ENCODE measurements at places on chromosomes 12 and 14. TPM values are rescaled to one million over a fixed set of nuclear protein-coding genes. Genes with fewer than 3 reads are reported as not detected.

Gene AKAP6
- 1.1 TPM for total RNA-seq

Gene ZNF891
- total RNA-seq: 1.6 TPM

Gene RND1
- 2.6 TPM for total RNA-seq

Gene PPP4R4
- 4.9 TPM for total RNA-seq

Gene CD69
- 197 TPM for total RNA-seq

Gene DDIT3
- 19.1 TPM for total RNA-seq

Gene CD4
- total RNA-seq: 324 TPM

Gene DDX51
- total RNA-seq: 18.6 TPM

Gene APOLD1
- 9.9 TPM for total RNA-seq

Gene KLRC4
- total RNA-seq: not detected

Gene KERA
- not detected for total RNA-seq

Gene ALKBH1
- 12.8 TPM for total RNA-seq

Gene B4GALNT3
- 0.88 TPM for total RNA-seq

Gene TGFB3
- 1.8 TPM for total RNA-seq

Gene PHLDA1
- total RNA-seq: 42.8 TPM

Gene SLC4A8
- 5.2 TPM for total RNA-seq

Gene RASSF9
- total RNA-seq: not detected

Gene IQSEC3
- 0.10 TPM for total RNA-seq

Gene DCP1B
- 17.8 TPM for total RNA-seq

Gene CLEC4C
- total RNA-seq: not detected

Gene CLEC7A
- total RNA-seq: not detected

Gene SMCO2
- total RNA-seq: 0.60 TPM

Gene ACOT6
- not detected for total RNA-seq

Gene BEST3
- total RNA-seq: not detected

Gene ADAM21
- not detected for total RNA-seq

Gene MSRB3
- total RNA-seq: not detected

Gene HPD
- not detected for total RNA-seq

Gene KRT82
- total RNA-seq: not detected

Gene SLC25A47
- not detected for total RNA-seq

Gene DNAI7
- not detected for total RNA-seq

Gene APOF
- total RNA-seq: not detected

Gene PROX2
- total RNA-seq: not detected

Gene CLEC6A
- not detected for total RNA-seq

Gene OAS2
- total RNA-seq: 327 TPM

Gene LRRC10
- total RNA-seq: not detected

Gene GLT1D1
- not detected for total RNA-seq

Gene KRT85
- total RNA-seq: not detected

Gene LRFN5
- total RNA-seq: not detected

Gene GPRC5D
- 1.6 TPM for total RNA-seq

Gene MGAT4C
- not detected for total RNA-seq

Gene RNU7-1
- not detected for total RNA-seq

Gene DNAJC22
- total RNA-seq: not detected

Gene MSI1
- not detected for total RNA-seq

Gene CLEC1A
- total RNA-seq: not detected

Gene TC2N
- total RNA-seq: 180 TPM

Gene ALG10B
- total RNA-seq: 16.3 TPM

Gene MYF5
- not detected for total RNA-seq

Gene CEBPE
- total RNA-seq: 0.83 TPM

Gene CBLN3
- 9.5 TPM for total RNA-seq

Gene CPNE6
- total RNA-seq: not detected

Gene LMO3
- total RNA-seq: not detected

Gene FLVCR2
- total RNA-seq: 3.0 TPM

Gene ZFHX2
- total RNA-seq: 1.5 TPM

Gene CCDC177
- not detected for total RNA-seq

Gene MANSC4
- not detected for total RNA-seq

Data from activated CD4-positive, alpha-beta memory T cell treated with anti-CD3 and anti-CD28 coated beads, Interleukin-2, amount 10 ng/mL, durations not matched to agents 7 days and 5 days (primary cell).